ENCODE measurements at places on chromosomes 2 and 18.

- no peak for DNase-seq
These were observed 146.6 kb upstream of the DLX2 start for GRCh38 chr2:172249334-172249733.

DNA sequence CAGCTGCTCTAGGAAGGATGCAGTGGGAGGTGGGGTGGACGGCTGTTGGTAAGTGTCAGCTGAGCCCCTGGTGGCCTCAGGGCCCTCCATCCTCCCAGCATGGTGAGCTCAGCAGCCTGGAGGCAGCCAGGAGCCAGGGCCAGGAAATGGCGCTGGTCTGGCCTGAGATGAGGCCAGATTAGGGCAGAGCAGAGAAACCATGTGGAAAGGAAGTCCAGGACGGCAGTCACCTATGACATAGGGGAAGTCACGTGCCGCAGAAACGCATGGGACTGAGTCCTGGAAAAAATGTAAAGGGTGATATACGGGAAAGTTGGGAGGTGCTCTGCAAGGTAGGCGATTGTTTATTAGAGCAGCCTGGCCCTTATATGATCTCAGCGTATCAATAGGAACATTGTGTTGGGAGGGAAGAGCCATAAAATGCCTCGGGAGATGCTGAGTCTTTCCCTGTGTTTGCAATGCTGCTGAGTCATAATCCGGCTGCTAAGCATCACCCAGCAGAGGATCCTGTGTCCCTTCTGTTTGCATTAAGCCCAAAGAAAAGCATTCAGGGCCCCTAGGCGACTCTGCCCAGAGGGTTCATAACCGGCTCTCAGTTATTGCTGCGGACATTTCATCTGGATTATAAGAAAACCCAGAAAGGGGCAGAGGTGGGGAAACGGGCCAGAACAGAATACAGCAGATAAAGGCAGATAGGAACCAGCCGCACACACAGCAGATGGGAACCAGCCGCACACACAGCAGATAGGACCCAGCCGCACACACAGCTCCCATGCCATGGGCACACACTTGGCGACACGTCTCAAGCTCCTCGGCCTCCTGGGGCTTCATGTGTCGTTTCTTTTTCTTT, 30.3 kb upstream of the B3GNT7 start:
- peak; percentile 40 for DNase-seq

GRCh38 chr2:58503918-58504317, 262.8 kb upstream of the FANCL start:
- DNase-seq: no peak

DNA sequence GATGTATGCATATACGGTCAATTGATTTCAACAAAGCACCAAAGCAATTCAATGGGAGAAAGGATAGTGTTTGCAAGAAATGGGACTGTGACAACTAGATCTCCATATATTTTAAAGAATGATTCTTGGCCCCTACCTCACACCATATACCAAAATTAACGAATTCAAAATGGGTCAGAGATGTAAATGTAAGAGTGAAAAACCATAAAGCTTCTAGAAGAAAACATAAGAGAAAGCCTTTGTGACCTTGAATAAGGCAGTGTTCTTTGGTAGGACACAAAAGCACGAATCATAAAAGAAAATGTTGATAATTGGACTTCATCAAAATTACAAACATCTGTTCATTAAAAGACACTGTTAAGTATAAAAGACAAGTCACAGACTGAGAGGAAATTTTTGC, 5.0 kb upstream of the PROC start:
- no peak for DNase-seq

DNA sequence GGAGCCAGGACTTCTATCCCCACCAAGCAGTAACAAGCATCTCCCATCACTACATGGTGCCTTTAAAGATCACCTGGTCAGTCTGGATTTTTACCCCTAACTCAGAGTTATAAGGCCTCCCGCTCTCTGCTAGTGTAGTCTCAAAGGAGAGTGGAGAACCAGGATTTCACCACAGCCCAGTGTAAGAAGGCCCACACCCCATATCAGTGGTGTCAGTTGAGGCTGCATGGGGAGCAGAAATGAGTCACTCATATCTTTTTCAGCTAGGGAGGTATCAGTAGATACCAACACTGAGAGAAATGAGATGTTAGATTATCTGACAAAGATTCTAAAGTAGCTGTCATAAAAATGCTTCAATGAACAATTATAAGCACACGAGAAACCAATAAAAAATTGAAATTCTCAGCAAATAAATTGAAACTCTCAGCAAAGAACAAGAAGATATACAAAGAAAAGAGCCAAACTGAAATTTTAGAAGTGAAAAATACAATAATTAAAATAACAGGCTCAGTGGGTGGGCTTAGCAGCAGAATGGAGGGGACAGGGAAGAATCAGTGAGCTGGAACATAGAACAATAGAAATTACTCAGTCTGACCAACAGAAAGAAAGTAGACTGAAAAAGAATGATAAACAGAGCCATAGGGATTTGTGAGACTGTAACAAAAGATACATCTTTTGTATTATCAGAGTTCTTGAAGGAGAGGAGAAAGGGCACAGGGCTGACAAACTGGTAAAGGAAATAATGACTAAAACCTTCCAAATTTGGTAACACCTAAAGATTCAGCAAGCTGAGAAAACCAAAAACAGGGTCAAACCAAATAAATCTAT, 257.7 kb downstream of the ANAPC1 start:
- peak; percentile 22 for DNase-seq

GRCh38 chr2:43265421-43265820, 39.0 kb upstream of the ZFP36L2 start:
- no peak for DNase-seq

DNA sequence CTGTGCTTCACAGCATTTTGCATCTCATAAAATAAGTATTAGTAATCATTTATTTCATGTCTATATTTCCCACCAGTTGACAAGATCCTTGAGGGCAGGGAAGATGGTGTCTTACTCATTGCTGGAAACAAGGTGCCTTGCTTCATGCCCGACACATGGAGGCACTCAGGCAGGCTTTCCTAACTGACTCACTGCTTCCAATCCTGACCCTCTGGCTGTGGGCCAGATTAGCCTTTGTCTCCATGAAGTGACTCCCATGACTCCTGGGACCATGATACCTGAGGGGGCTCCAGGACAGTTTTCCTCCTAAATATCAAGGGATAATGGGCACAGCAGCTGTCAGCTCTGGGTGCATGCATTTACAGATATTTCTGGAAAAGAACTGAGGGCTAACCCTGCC, 275.1 kb downstream of the AGPS start:
- DNase-seq: no peak

DNA sequence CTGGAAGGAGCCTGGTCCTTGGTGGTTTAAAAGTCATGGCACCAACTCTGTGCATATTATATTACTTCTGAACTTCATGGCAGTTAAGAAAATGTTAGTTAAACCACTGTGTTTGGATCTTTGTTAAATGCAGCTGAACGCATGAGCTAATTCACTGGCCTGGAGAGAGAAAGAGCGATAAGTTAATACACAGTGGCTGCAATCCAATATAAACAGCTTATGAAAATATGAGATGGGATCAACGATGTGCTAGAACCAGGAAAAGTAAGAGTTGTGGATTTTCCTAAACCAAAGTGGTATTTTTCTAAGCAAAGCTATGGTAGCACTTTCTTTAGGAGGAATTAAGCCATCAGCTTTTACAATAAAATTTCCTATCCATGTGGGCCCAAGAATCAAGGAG, 326.7 kb downstream of the MTX2 start:
- DNase-seq: no peak

DNA sequence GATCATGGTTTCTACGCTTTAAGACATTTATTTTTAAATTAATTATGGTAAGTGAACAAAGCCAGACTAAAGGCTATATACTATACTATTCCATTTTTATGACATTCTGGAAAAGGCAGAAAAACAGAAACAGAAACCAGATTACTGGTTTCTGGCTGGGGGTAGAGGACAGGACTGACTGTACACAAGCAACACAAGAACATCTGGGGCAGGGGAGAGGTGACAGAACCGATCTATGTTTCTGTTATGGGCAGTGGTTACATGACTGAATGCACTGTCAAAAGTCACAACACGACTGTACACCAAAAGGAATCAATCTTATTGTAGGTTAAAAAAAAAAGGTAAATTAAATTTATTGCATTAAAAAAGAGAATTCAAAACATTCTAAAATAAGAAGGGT, 64.7 kb downstream of the PTPN2 start:
- no peak for DNase-seq

DNA sequence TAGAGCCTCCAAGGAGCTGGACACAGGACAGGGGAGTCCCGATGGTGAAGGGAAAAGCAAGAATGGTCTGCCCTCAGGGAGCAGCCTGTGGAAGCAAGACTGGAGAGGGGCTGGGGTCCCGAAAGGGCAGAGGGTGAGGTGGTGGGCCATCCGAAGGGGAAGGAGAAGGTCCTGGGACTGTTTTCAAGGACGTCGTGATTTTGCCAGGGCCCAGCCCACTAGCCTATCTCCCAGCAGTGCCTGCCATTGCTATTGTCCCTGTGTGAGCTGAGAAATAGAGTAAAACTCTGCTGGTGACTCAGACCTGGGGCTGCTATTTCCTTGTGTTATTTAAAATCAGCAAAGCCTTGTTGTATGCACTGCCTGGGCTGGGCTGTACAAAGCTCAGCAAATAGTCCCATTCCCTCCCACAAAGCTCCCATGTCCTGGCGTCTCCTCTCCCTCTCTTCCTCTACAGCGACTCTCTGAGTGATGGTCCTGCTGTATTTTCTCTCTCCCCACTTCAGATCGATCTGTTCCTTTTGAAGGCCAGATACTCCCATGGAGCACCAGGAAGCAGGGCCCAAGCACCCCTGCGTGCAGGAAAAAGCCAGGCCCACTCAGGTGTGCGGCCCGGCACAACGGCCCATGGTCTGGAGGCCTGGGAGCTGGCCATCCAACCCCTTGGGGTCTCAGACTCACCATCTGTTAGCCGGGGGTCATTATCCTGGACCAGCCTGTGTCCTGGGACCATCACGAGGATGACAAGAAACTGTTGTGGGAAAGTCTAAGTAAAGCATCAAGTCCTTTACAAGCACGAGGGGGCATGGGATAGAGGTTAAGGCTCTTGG, 65.0 kb upstream of the OTOF start:
- DNase-seq: no peak

DNA sequence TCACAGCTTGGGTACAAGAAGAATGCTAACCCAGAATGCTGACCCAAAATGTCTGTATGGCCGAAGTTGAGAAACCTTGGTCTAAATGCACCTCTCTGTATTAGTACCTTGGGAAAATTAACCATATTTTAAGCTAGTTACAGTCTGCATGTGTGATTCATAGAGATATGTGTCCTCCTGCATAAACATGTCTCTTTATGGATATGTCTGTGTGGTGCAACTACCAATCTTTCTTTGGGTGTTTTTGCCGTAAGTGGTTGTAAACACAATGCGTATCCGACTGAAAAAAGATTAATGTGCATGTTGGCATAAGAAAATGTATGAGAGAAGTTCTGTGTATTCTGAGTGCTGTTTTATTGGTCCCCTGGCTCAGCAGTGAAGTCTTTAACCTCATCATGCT, 54.2 kb upstream of the GAREM2 start:
- DNase-seq: no peak

Measured in common myeloid progenitor, CD34-positive (primary cell).